ENCODE measurements at places on chromosomes 7 and 10. TPM values are rescaled to one million over a fixed set of nuclear protein-coding genes. Genes with fewer than 3 reads are reported as not detected.

Gene TAS2R5
- total RNA-seq = 3.4 TPM

Gene MKI67
- total RNA-seq = 1.7 TPM

Gene GNAT3
- total RNA-seq = not detected

Gene ZNF736
- 63.8 TPM for total RNA-seq
